ENCODE measurements at places on chromosomes 11 and 22. TPM values are rescaled to one million over a fixed set of nuclear protein-coding genes. Genes with fewer than 3 reads are reported as not detected.

Gene CASP5
- not detected for total RNA-seq

DNA sequence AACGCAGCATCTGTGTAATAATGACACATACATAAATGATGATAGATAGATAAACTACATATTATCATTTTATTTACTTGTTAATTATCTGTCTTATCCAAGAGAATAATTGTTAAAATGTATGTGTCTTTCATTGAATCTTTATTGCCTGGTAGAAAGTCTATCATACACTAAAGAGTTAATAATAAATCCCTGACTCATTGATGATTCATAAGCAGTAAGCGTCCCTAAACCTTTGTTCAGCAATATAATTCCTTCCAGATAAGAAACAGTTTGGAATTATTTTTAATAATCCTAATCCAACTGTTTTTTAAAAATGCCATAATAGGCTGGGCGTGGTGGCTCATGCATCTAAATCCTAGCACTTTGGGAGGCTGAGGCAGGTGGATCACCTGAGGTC, 655.6 kb upstream of the CNTN5 start:
- DNase-seq: no peak

GRCh38 chr22:24391836-24392217, 35.6 kb upstream of the ADORA2A start:
- DNase-seq: no peak

DNA sequence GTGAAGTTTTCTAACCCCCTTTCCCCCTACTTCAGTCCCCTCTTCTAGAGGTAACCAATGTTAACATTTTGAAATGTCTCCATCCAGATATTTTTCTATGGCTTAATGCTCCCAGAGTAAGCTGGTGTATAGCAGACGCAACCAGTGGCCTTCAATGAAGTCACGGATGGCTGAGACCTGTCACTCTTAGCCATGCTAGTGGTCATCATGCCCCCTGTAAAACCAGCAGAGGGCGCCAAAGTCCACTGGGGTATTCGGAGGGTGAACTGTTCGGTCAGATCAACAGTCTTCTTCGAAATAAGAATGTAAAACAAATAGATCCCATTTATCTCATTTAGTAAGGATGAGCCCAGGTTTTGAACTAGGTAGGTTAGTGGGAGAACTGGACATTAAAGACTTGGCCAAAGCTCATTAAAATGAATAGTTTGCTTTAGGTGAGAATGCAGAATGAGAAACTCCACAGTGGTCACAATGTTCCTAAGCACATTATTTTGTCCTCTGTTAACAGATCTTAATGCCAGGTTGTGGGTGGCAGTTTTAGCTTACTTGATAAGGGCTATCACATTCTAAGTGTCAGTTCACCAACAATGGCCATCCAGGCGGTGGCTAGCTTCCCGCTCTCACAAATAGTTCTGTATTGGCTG, 8.6 kb upstream of the MMP8 start:
- no peak for DNase-seq

All from lower leg skin (tissue), 4 donors.